Thoracic aorta (tissue), 2 donors: ENCODE measurements at places on chromosomes 1 and 21. TPM values are rescaled to one million over a fixed set of nuclear protein-coding genes. Genes with fewer than 3 reads are reported as not detected.

Gene MYOM3
- total RNA-seq, result 1.6 TPM

Gene EPS8L3
- not detected for total RNA-seq

- DNase-seq, result no peak
Measured at GRCh38 chr1:153548722-153549688, at the start of gene S100A3. Gene S100A3 (minus strand): TSS chr1:153549258. CDS start chr1:153548485, 773 bp downstream.

DNA sequence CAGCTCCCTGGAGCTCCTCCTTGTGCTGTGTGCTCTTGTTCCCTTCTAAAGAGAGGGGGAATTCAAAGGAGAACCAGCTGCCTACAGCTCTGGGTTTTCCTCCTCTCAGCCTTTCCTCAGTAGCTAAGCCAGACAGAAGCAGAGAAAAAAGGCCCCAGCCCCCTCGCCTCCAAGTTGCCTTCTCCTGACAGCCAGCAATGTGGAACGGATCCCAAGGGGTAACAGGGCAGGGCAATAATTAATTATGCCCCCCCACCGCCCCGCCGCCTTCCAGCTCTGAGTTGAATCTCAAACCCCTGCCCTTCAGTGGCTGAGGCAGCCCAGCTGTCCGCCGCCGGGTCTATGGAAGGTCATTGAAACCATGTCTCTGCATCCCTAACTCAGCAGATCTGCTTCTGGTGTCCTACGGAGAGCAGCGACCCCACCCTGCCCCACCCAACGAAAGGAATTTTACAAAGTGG, 69.0 kb upstream of the GOLT1A start:
- no peak for DNase-seq

GRCh38 chr1:56415258-56415657, 164.1 kb downstream of the PLPP3 start:
- DNase-seq, result no peak

- no peak for DNase-seq
Measured at GRCh38 chr1:49323925-49324540, 547.3 kb upstream of the BEND5 start.

DNA sequence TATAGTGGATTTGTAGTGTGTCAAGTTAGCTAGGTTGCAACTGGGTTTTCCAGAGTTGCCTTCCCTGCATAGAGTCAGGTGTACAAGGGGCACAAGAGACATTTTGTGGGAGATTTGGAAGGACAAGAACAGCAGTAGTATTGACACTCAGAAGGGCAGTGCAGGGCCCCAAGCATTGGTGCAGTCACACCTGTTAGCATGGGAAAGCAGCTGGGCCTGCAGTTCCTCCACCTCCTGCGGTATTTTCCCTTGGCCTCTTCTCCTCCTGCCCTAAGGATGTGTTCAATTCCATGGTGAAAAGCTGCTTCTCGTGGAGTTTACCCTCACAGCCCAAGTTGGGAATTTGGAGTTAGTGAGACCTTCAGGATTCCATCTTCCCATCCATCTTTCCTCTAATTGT, 47.1 kb upstream of the TRABD2B start:
- DNase-seq, result no peak

DNA sequence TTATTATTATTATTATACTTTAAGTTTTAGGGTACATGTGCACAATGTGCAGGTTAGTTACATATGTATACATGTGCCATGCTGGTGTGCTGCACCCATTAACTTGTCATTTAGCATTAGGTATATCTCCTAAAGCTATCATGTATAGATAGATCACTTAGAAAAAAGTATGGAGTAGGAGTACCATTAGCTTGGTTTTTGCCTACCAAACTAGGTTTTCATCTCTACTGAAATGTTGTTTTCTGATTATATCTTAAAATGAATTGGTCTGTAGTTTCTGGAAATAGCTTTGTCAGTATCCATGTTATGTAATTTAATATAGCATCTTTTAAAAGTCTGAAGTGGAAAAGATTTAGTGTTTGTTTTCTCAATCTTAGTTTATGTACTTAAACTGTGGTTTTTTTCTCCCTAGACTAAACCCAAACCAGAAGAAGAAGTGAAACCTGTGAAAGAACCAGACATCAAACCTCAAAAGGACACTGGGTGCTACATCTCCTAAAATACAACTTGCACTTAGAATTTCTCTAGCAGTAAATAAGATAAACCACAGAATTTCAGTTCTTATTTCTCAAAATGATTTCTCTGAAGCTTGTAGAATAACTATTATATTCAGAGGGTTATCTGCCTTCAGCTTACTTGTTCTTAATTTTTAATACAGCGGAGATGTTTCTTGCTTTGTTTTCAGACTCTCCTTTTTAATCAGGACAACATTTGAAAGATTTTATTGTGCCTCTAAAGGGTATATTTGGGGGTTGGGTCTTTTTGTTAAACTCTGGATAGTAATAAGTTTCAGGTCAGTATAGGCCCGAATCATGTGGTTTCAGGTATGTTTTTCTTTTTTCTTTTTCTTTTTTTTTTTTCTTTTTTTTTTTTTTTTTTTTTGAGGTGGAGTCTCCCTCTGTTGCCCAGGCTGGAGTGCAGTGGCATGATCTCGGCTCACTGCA, 4.5 kb upstream of the FAM177B start:
- no peak for DNase-seq

DNA sequence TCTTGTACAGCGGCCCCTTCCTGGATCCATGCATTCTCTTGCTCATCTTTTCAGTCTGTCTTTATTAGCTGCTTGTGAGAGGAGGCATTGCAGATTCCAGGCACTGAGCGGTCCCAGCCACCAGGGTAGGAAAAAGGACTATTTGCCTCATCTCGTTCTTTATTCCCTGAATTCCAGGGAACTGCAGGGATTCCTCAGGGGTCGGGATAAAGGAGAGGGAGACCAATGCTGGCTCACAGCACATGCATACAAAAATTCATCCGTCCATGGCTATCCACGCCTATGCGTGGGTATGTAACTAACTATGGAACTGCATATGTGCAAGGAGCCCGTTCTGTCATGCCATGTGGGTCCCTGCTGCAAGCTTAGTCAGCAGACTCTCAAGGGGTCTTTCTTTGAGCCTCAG, 879 bp upstream of the PLPPR5 start:
- DNase-seq, result no peak

GRCh38 chr1:198117267-198117666, 39.5 kb upstream of the NEK7 start:
- DNase-seq, result no peak

DNA sequence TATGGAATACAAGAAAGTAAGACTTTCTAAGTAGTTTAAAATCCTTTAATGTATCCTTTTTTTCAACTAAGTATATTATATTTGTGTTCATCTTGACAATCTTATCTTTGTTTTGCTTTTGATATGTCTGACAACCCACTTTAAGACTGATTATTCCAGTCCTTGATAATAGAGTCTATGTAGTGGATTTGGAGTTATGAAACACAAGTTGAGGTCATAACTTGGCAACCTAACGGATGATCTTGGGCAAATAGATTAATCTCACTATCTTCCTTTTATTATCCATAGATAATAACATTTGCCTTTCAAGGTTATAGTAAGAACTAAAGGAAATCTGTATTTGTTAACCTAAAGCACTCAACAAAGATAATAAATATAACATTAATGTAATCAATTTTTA, 4.8 kb upstream of the GBP2 start:
- DNase-seq, result no peak

- no peak for DNase-seq
Measured at GRCh38 chr1:155622191-155622590, 12.2 kb downstream of the MSTO1 start.

GRCh38 chr1:154911691-154912550, 24.6 kb downstream of the PMVK start:
- DNase-seq, result no peak

Gene MATN1
- 1.5 TPM for total RNA-seq
